CD4-positive, alpha-beta T cell treated with Interleukin-10 for 1 hour (primary cell): ENCODE measurements at places on chromosomes 4 and X.

GRCh38 chrX:2596045-2596444 lies 95.0 kb upstream of the CD99 start:
- DNase-seq: no peak

DNA sequence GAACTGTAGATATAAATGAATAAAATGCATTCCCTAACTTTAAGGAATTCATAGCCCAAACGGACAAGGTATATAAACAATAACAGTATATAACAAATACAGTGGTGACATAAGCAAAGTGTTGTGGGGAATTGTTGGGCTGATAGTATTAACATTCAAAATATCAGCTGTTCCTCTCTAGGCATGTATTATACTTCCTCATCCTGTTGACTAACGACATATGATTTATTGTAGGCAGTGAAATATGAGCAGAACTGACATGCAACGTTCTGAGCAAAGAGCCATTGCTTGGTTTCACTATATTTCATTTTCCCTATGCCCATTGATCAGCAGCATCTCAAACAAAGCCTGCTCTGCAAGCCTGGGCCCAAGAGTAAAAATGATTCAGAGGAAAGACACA lies 143.9 kb downstream of the PTCHD1 start:
- DNase-seq: no peak

DNA sequence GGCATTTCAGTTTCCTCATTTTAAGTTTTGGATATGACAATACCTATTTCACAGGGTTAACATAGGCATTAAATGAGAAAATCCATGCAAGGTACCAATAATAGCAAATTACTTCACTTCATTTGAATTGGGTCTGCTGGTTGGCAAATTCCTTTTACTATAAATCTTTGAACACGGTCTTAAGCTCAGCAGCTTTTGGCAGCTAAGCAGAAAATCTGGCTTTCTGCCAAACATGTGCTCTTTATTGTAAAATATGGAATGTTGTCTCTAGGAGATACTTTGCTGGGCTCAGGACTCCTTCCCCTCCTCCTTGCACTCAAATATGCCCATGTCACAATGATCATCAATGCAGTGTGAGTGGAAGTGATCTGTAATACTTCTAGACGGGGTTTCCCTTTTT lies 16.8 kb upstream of the DMP1 start:
- DNase-seq: no peak

GRCh38 chr4:17812125-17812524 lies 1.3 kb downstream of the NCAPG start:
- DNase-seq: no peak

- DNase-seq: no peak
Observed at GRCh38 chrX:12021698-12022097, 116.6 kb upstream of the FRMPD4 start.

DNA sequence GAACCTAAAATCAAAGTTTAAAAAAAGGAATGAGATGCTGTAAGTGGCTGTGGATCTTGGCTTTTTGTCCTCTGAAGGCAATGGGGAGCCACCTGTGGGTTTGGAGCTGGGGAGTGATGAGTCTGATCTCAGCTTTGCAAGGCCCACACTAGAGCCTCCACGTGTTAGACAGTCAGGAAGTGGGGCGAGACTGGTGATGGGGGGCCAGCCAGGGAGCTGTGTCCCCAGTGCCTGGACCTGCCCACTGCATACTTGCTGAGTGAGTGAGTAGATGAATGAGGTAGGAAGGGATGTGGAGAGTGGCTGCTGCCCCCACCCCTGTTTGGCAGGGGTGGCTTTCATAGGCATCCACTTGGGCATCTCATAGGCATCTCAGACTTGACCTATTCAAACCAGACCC lies 84.0 kb downstream of the NHSL2 start:
- DNase-seq: no peak

GRCh38 chrX:154593201-154593600 lies 8.3 kb downstream of the CTAG1A start:
- no peak for DNase-seq

- peak; percentile 22 for DNase-seq
Observed at GRCh38 chrX:23742174-23742696, 841 bp downstream of the ACOT9 start.
